ENCODE measurements at places on chromosomes 1 and 21.

DNA sequence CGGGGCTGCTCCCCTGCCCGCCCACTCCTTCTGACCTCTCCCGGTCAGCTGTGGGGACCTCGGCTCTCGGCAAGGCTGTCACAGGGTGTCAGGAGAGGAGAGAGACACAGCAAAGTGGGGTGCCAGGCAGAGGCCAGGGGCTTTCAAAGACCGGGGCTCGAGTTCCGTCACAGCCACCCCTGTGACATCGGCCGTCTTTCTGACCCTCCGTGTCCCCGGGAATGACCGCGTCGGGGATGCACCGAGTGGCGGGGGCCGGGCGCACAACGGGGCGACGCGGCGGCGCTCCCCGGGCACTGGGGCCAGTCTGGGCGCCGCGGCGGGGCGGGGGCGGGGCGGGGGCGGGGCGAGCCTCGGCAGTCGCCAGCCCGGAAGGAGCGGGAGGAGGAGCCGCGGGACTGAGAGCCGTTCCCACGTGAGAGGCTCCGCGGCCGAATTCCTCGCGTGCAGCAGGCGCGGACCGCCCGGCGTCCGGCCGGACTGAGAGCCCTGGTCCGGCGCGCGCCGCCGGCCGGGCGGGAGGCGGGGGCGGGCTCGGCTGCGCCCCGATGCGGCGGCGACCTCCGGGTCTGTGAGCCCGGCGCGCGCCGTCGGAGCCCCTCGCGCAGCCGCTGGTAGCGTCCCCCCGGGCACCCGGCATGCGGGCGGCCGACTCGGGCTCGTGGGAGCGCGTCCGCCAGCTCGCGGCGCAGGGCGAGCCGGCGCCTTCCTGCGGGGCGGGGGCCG lies 229.7 kb upstream of the TMEM51 start:
- DNase-seq: peak; percentile 41

GRCh38 chr1:156390469-156391365 lies 21.7 kb downstream of the RHBG start:
- DNase-seq: no peak

GRCh38 chr21:42421018-42421793 lies 17.5 kb downstream of the UBASH3A start:
- DNase-seq: no peak

- no peak for DNase-seq
Observed at GRCh38 chr1:185996211-185996610, 262.0 kb downstream of the HMCN1 start.

- no peak for DNase-seq
Observed at GRCh38 chr1:229184066-229184465, 86.8 kb upstream of the RAB4A start.
